ENCODE measurements at places on chromosomes 5 and 9.

DNA sequence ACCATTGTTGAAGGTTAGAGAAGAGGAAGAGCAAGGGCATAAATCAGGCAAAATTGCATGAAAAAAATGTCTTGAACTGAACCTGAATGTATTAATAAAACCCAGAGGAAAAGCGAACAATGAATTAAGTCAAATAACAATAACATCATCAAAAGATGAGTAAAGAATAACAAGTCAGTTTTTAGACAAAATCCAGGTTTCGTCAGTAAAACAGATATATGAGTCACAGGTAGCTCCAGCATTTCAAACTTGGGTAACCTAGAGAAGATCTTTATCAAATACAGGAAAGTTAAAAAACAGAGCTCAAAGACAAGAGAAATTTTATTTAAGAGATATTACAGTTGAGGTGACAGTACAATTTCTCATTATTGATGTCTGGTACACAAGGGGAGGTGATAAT is 332.4 kb downstream of the EFNA5 start:
- DNase-seq: no peak

DNA sequence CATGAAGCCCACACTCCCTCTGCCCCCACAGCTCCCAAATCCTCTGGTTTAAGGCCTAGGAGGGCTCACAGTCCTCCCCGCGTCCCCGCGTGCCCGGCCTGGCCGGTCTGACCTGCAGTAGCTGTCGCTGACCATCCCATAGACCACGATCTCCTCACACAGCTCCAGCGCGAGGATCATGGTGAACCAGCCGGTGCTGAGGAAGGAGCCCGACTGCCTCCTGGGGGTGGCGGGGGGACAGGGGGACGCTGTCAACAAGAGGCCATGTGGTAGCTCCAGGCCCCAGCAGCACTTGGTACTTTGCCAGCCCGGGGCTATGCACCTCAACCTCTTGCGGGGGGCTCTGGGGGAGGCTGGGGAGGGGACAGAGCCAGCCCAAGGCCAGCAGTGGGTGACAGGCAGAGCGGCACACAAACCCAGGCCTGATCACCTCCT is 7.0 kb downstream of the ST6GALNAC4 start:
- no peak for DNase-seq

DNA sequence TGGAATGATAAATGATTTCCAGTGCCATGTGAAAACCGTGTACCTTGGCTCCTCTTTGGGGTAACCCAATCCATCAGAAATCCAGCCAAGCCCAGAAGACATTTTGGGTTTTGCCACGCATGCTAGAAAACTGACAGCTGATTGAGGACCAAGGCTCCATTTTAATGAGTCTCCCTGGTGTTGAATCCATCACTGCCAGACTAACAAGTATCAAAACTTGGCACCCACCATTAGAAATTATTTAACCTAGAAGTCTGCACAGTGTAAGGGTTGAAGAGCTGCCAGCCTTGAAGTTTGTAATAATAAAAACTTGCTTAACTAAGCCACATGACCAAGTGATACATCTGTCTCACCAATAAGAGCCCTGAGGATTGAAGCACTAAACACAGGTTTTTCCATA is 369.9 kb downstream of the DNAH5 start:
- DNase-seq: no peak

DNA sequence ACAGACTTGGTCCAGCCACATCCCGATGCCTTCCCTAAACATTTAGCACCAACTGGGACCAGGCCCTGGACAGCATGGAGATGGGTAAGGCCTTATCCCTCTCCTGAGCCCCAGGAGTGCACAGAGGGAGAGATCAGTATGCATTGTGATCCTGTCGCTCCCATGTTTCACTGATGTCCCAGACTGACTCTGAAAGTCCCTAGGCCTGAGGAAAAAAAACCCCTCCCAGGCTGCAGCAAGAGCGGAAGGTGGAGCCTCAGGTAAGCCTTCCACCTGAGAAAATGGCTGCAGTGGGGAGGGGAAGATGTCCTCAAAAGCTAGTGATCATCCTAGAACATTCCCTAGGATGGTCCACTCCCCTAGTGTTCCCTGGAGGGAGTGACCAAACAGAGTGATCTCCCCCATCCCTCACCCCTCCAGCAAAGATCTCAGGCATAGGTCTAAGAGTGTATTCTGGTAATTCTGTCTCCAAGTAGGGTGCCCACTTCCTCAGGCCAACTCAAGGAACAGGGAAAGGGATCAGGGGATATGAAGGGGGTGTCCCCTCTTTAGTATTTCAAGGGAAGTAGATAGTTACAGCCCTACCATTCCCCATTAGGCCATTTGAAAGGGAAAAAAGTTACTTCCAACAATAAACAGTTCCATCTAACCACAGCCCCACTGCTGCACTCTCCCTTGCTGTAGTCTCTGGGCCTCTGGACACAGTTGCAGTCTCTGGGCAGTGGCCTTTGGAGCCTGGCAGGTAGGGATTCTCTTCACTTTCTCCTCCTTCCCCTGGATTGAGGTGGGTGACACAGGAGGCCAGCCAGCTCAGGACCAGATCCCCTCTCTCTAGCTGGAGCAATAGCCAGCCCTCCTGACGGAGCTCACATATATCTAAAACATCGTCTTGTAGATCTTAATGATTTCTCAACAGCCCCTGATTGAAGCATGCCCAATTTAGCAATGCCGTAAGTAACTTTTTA is 6.8 kb upstream of the CXXC5 start:
- DNase-seq: no peak

DNA sequence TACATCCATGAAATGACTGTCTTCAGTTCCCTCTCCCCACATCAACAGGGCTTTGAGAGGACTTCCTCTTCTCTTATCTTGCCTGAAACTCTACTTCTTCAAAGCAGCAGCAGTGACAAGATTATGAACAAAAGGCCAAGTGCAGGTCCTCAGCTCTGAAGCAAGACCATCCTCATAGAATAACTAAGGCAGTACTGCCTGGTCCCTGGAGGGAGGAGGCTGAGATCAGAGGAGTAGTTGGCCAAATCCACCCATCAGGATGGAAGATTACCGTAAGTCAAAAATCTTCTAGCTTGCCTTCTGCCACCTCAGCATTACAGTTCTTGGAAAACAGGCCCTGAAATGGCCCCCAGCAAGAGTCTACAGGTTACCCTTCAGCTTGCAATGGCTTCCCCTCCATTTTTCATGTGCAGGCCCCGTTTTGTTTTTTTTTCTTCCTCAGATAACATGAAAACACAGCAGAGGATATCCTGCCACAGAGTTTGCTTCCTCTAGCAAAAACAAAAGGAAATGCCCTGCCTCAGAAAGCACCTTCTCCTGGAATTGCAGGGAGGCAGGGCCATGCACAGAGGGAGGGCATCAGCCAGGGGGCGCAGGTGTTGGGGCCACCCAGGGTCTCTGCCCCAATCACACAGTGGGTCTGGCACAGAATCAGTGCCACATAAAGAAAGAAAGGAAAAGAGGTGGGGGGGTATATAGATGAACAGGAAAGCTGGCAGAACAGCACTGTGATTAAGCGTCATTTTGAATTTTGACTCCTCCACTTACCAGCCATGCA is 40.0 kb downstream of the KLHL3 start:
- peak; percentile 47 for DNase-seq

DNA sequence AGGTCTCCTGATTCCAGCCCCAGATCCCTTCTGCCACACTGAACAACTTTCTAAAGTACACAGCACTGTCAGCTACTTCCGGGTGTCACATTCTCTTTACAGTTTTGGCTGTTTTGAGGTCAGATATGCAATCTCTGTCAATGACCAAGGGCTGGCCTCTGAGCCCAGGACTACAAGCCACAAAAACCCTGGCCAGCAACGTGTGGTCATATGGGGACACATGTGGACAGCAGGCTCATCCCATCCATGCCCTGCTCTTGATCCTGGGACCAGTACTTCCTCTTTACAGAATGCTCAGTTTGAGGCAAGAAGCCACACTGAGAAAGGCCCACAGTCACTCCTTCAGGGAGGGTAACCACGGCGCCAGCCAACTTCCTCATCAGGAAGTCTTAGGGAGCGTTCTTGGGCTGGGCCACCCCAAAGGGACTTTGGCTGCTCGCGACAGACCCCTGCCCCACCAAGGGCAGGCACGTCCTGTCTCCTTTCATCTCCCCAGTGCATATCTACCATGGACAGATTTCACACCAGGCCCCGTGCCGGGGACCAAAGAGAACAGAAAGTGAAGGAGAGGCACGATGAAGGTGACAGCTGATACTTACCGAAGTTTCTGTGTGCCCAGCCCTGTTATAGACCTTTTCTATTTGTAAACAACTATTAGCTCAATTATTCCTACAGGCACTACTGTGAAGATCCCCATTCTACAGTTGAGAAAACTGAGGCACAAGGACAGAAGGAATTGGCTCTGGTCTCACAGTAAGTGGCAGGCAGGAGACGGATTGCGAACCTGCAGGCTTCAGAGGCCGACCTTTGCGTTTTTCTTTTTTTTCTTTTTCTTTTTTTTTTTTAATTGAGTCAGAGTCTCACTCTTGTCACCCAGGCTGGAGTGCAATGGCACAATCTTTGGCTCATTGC is 37.3 kb downstream of the STK10 start:
- DNase-seq: no peak

DNA sequence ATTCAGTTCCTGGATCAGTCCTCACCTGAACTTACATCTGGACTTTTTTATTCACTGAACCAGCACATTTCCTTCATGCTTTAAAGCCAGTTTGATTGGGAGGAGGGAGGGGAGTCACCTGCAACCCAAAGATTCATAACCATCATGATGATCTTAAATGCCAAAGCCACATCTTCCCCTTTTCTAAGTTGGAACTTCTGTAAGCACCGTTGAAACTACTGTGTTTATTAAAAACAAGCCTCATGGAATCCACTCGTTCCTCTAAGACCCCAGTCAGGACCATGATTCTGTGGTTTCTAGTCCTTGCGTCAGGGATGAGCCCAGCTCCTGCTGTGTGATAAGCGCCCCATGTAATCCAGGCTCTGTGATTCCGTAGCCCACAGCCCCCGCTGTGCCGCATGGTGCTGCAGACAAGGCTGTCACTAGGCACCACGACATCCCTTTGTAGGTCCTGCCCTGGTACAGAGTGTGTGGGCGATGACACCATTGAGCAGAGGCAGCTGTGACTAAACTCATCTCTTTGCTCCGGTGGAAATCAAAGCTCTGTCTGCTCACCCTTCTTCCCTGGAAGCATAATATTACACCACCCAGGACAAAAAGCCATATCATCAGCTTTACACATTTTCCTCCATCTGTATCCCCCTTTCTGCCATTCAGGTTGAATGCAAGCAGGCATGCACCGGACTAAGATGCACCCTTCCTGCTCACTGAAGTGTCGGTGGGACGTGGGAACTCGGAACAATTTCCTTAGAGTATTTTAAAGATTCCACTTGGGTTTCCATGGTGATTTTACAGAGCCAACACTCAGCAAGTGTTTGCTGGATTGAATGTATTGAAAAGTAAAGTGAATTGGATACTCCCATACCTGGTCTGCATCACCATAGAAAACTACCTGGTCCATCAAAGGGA is 132.0 kb upstream of the FSTL4 start:
- DNase-seq: no peak

DNA sequence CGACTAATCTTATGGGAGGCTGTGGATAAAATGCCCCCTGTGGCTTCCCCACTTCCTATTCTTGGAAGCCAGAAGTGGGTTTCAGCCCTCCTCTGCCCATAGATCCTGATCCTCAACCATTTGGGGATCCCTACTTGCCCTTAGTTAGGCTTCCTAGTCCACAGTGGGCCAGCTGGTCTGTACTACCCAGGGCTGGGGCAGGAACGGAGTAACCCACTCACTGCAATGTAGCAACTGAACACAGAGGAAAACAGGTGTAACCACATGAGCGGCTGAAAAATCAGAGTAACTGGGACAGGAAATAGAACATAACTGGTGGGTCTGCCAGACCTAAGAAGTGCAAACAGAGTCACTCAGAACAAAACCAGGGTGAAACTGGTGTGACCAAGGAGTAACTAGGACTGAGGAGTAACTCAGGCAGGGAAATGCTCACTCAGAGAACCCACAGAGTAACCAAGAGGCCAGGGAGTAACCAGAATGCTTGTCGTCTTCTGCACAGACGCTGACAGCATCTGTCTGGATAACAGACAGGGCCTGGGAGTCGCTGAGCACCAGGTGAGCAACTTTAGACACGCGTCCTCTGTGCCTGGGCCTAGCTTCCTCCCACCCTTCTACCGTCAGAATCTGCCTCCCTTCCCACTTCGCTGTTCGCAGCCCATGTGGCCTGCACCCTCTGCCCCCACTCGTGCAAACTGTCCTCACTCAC is 1.0 kb downstream of the AQP3 start:
- no peak for DNase-seq

GRCh38 chr9:127943731-127944144 is 6.1 kb upstream of the DPM2 start:
- peak; percentile 95 for DNase-seq

GRCh38 chr5:9439531-9440292 is 106.2 kb downstream of the SEMA5A start:
- DNase-seq: no peak

DNA sequence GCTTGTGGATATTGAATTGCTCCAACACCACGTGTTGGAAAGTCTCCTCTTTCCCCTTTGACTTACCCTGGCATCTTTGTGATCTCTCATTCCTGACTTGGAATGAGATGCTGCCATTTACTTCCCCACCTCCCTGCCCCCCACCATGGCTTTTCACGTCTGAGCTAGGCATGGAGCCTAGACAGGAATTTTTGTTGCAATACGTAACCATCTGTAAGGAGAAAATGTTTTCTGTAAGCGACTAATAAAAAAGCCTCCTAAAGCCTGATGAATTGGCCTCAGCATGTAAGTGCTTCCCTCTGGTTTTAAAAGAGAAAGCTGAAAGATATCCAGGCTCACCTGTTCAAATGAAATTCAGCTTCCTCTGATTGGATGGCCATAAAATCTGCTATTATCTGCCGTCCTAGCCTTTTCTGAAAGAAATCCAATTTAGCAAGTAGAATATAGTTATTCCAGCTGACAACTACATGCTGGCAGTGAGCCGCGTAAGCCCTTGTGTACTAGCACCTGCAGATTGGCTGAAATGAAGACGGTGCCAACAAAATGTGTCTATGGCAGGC is 200.1 kb downstream of the NSG2 start:
- no peak for DNase-seq

DNA sequence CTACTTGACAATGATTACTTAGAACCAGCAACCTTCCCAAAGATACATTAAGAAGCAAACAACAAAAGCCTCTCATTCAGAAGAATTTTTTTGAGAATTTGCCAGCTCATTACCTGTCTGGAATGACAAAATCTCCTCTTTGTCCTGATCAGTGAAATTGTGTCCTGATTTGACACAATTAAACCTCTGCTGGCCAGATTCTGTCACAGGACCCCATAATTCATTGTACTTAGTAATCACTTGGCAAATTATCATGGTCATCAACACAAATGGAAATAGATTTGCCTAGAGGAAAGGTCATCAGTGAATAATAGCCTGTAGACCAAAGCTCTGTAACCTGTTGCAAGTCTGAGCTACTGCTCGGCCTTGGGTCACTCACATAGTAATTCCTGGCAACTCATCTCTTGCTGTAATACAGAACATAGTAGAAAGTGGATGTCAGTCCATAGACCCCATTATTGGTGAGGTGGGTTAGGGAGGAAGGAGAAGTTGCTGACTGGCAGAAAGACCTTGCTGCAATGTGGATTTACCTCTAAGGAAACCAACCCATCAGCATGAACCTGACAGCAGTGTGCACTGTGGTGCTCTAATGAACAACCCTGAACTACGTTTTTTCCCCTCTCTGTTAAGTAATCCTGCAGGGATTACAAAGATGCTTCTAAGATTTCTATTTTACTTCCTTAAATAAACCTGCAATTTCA is 370.1 kb downstream of the KIAA0825 start:
- DNase-seq: no peak

All from GM23338 (cell line).